Smooth muscle cell of the pulmonary artery (primary cell): ENCODE measurements at places on chromosomes 16 and 17. TPM values are rescaled to one million over a fixed set of nuclear protein-coding genes. Genes with fewer than 3 reads are reported as not detected.

CCL3 gene
- not detected in 2 replicates for total RNA-seq

HES7 gene
- total RNA-seq = 0.13 TPM in 1 of 2 replicates, not detected in the other

SPIRE2 gene
- total RNA-seq = 0.72 and 1.1 TPM in 2 replicates

CEMP1 gene
- total RNA-seq = not detected in 2 replicates

PIGQ gene
- 31.5 and 39.1 TPM in 2 replicates for total RNA-seq

FAM83G gene
- 8.1 and 27.7 TPM in 2 replicates for total RNA-seq

C17orf67 gene
- 0.69 and 0.91 TPM in 2 replicates for total RNA-seq

WDR81 gene
- total RNA-seq = 26.3 and 30.7 TPM in 2 replicates

EVI2A gene
- 1.4 and 2.5 TPM in 2 replicates for total RNA-seq

SLFN14 gene
- total RNA-seq = not detected in 2 replicates

ZNF385C gene
- 0.03 TPM in 1 of 2 replicates, not detected in the other for total RNA-seq

GAS2L2 gene
- total RNA-seq = 0.07 and 0.10 TPM in 2 replicates

NPIPA3 gene
- 0.69 and 0.98 TPM in 2 replicates for total RNA-seq

CALCOCO2 gene
- 47.5 and 49.1 TPM in 2 replicates for total RNA-seq
